Iris pigment epithelial cell (primary cell): ENCODE measurements at places on chromosomes 7 and 10.

GRCh38 chr10:44697116-44697515 lies 214.0 kb upstream of the TMEM72 start:
- DNase-seq: peak; percentile 46

GRCh38 chr7:99624484-99624883 lies 7.7 kb downstream of the ZSCAN25 start:
- DNase-seq: no peak

DNA sequence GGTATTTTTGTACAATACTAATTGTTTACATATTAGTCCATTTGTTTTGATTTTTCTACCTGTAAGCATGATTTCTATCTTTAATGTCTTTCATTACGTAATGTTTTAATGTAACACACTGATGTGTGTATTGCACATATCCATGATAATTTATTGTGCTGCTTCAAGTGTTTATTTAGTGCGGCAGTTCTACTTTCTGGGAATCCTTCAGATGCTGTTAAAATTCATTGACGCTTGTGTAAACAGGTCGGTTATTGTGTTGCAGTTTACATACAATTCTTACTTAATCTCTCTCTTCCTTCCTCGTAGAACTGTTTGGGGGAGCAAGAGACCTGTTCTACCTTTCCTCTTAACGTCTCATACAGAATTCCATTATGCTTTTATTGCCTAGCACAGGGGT lies 6.9 kb downstream of the TMEM60 start:
- no peak for DNase-seq

DNA sequence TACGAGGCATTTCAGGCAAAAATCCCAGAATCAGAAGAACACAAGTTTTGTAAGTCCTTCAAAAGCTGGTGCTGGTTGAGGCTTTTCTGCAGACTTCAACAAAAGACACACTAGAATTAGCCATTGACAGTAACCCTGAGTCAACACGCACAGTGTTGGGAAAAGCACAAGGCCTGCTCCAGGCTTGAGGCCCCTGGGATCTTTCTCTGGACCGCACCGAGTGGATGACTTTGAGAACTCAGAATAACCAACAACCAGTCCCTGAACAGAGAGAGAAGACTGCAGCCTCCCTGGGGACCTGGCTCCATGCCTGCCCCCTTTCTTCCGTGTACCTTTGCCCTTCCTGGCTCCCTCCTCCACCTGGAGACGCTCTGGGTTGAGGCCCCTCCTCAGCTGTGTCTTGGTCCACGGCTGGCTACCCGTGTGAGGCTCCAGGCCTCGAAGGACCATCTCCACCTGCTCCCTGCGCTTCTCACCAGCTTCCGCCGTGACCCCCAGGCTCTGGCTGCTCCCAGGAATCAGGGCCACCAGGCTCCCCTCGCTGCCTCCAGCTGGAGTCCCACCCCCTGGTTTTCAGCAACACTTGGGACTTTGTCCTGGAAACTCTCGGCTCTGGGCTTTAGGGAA lies 28.4 kb downstream of the DIP2C start:
- DNase-seq: no peak

GRCh38 chr10:27247006-27247405 lies 6.4 kb upstream of the ACBD5 start:
- DNase-seq: no peak

DNA sequence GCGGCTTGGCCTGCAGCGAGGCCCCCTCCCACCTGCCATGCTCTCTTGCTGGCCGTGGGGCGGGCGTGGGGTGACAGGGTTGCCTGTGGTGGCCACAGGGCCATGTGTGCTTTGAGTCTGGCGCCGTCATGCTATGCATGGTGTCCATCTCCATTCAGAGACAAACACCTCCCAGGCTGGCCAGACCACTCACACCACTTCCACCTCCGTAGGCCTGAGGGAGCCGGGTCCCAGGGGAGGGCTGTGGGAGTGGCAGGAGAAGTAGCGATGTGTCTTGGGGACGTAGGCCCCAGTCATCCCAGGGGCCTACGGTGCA lies 65.5 kb downstream of the DNAJB6 start:
- DNase-seq: no peak

DNA sequence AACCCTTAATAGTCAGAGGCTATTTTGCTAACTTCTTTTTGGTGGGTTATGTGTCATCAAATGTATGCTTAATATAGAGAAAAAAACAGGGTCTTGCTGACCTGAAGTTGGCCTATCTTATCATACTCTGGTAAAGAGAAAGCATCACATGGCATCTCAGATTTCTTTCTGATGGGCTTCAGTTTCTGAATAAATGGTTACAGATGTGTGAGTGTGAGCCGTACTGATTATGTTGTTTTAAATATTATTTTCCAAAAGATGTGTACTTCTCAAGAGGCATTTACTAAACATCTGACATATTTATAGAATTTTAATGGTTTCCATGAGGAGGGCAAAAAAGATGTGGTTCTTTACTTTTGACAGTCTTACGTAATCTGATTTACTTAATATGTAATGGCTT lies 28.4 kb downstream of the BBS9 start:
- peak; percentile 33 for DNase-seq

DNA sequence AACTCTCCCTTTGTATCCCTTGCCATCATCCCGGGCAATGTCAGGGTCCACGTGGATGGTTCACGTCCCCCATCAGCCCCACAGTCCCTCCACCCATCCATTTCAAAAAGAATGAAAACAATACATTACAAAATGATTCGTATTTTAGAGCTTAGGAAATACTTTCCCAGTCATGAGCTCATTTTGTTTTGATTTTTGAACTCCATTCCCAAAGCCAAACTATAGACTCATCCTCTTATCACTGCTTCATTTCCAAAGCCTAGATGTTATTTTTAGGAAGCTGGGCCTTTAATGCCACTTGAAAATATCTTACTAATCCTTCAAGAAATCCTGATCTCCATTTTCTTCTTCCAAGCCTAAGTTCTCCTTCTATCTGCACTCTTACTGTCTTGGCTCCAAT lies 72.1 kb downstream of the WNT2 start:
- DNase-seq: no peak

- peak; percentile 78 for DNase-seq
These were observed 245.9 kb downstream of the KCNMA1 start for GRCh38 chr10:77391605-77392235.

GRCh38 chr10:110664483-110665420 lies 20.6 kb downstream of the RBM20 start:
- DNase-seq: peak; percentile 98

GRCh38 chr7:25031007-25031406 lies 51.0 kb upstream of the OSBPL3 start:
- DNase-seq: no peak

- DNase-seq: peak; percentile 71
These were observed 328.2 kb downstream of the TNS3 start for GRCh38 chr7:47253650-47254080.

DNA sequence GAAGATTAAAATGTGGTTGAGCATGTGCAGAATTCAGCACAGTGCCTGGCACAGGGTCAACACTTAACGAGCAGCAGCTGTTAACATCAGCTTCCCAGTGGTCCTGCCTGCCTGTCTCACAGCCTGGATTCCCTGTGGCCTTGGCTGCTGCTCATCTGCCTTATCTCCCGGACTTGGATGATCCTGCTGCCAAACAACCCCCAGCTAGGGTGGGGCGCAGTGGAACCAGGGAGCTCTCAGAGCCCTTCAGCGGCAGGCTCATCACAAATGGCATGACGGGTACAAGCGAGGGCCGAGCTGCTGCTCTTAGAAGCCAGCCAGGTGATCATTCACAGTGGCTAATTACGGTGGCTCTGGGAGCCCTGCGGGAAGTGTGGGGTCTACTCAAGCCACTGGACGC lies 13.0 kb upstream of the SMARCD3 start:
- no peak for DNase-seq

DNA sequence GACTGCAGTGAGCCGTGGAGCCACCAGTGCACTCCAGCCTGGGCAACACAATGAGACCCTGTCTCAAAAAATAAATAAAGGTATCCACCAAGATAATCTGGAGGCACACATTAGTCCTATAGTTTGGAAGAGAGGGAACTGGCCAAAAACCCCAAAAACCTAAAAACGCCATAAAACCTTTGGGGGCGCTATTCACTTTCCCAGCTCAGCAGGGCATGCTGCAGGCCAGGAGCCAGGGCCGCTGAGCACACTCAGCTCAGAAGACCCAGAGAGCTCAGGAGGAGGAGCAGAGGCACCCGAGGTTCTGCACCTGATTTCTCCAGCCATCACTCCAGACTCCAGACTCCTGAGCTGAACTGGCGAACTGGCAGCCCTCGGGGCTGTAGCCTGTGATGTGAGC lies 167.2 kb upstream of the IMMP2L start:
- DNase-seq: no peak

- DNase-seq: no peak
These were observed 39.3 kb downstream of the WDR37 start for GRCh38 chr10:1095498-1095897.

DNA sequence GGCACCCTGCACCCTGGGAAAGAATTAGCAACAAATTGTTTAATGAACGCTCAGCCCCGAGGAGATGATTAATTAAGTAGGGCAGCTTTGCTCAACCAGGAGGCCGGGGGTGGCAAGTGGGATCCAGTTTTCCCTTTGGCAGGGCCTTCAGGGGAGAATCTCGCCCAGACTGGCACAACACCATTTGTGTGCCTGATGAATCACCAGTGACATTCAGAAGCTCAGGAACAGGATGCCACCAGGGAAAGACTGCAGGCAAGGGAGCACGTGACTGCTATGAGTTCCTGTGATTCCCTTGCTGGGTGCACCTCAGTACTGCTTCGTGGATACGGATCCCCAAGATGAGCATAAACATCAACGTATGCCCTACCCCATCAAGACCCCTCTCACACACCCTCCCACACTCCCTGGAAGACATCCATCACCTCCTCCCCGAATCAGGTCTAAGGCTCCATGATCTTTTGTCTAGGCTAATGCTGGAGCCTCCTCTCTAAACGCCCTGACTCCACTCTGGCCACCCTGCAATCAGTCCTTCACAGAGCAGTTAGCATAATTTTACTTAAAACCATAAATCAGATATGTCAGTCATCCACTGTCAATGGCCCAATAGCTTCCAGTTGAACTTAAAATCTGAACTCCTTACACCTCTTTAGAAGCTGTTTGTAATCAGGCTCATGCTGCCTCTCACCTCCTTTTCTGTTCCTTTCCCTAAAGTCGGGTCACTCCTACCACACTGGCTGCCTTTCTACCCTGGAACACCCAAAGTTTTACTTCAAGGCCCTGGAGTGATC lies 109.2 kb upstream of the AGK start:
- no peak for DNase-seq

DNA sequence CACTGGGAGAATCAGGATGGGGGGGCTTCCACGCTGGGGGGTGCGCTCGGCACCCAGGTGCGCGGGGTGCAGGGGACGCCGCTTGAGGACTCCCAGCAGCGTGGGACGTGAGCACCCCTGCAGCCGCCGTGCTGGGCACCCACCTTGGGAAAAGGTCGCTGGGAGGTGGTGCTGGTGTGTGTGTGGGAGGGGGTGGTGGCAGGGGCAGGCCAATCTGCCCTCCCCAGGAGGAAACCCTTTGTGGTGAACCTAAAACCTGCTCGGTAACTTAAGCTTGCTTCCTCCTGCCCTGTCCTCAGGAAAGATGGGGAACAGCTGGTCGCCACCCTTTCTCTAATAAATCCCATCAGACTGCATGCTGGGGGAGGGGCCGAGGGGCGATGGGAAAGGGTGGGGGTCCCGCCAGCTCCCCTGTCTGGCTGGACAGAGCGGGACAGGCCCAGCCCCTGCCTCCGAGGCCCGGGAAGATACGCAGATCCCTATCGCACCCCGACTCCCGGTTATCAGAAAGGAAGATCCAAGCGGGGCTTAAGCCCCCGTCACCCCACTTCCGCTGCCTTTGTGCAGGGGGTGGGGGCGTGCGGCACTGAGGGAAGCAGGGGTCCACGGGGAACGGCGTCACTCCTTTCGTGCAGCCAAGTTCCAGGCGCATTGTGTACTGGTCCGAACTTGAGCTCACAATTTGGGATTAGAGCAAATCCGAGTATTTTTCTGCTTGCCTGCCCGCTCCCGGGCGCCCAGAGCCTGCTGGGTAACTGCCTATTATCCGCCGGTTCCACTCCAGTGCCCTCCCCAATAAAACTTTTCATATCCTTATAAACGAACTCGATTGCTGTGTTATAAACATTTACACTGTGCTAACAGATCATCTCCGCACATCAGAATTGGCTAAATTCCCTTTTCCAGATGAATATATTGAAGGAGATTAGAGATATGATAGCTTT lies 64.6 kb downstream of the UNCX start:
- DNase-seq: no peak

- DNase-seq: no peak
These were observed 63.2 kb downstream of the MKI67 start for GRCh38 chr10:128062881-128063563.

DNA sequence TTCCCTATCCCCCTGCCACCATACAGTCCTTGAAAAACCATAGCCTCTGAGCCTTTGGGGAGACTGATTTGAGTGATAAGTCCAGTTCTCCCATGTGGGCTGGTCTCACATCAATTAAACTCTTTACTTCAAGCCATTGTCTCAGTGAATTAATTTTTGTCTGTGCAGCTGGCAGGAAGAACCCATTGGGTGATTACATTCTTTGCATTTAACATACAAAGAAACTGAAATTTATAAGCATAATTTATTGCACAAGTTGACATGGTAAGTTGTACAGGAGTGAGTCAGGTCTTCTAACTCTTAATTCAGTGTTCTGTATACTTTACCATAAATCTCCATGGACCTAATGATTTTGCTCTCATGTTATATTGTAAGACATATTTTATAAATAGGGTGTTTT lies 1613.0 kb upstream of the LRRTM3 start:
- DNase-seq: no peak

- DNase-seq: peak; percentile 24
These were observed 20.3 kb downstream of the AASS start for GRCh38 chr7:122123746-122124145.

- no peak for DNase-seq
These were observed 18.8 kb upstream of the TNPO3 start for GRCh38 chr7:129073738-129074137.

DNA sequence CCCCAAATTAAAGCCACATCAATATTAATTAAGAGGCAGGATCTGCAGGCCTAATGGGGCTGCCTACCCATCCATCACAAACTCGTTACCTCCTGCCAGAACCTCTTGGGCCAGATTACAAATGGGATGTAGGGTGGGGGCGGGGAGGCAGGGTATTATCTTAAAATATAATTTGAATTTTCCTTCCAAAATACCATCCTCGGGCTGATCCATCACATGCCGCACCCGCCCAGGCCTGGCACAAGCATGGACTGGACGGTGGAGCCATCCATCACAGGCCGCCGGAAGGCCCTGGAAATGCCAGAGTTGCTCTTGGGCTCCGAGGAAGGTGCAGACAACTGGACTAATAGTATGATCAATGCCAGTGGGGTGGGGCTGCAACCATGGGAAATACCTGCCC lies 212.8 kb downstream of the GRID1 start:
- no peak for DNase-seq

GRCh38 chr10:97915346-97916131 lies 65.9 kb downstream of the GOLGA7B start:
- no peak for DNase-seq

- no peak for DNase-seq
These were observed 185.7 kb downstream of the TAX1BP1 start for GRCh38 chr7:27925573-27926201.

DNA sequence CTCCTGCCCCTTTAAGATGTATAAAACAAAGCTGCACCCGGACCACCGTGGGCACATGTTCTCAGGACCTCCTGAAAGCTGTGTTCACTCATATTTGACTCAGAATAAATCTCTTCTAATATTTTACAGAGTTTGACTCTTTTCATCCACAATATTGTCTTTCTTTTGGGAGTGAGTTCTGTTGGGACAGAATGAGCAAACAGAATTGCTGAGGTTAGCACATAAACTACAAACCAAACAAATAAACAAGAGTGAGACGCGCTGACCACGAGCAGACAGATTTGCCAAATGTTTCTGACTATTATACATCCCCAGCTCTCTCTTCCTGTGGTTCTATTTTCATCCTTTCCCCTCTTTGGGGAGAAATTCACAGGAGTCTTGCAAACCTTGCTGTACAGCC lies 526.7 kb downstream of the CALN1 start:
- no peak for DNase-seq
